T-helper 2 cell treated with Interferon-gamma antibody and Interleukin-4, amounts not matched to agents 100 ng/mL and 5 ng/mL, for 36 hours (primary cell): ENCODE measurements at places on chromosomes 13 and 19. TPM values are rescaled to one million over a fixed set of nuclear protein-coding genes. Genes with fewer than 3 reads are reported as not detected.

ALKBH6 gene
- total RNA-seq = 34.6 and 39.2 TPM in 2 replicates

PROZ gene
- 0.18 and 0.20 TPM in 2 replicates for total RNA-seq

KCTD12 gene
- 9.5 and 10.3 TPM in 2 replicates for total RNA-seq

PAN3 gene
- 40.7 and 41.7 TPM in 2 replicates for total RNA-seq
